Stimulated activated CD4-positive, alpha-beta T cell treated with anti-CD3 and anti-CD28 coated beads, TNF-alpha, amount 100 ng/mL, for 1 hour (primary cell): ENCODE measurements at places on chromosomes 4 and X.

DNA sequence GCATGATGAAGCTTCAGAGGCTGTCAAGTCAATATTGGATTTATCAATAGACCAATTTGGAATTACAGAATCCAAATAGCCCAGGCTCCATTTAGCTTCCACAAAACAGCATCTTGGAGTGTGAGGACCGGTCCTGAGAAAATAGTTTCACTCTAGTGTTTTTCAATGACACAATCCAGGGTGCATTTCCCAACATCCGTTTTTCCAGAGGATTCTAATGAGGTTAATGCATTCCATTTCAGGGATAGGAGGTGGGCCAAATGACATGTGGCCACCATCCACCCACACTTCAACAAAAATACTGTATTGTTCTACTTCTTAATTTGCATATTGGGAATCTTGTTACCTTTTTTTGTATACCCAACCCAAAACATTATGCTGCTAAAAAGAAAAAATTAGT lies 229.8 kb upstream of the LDB2 start:
- DNase-seq, result no peak

DNA sequence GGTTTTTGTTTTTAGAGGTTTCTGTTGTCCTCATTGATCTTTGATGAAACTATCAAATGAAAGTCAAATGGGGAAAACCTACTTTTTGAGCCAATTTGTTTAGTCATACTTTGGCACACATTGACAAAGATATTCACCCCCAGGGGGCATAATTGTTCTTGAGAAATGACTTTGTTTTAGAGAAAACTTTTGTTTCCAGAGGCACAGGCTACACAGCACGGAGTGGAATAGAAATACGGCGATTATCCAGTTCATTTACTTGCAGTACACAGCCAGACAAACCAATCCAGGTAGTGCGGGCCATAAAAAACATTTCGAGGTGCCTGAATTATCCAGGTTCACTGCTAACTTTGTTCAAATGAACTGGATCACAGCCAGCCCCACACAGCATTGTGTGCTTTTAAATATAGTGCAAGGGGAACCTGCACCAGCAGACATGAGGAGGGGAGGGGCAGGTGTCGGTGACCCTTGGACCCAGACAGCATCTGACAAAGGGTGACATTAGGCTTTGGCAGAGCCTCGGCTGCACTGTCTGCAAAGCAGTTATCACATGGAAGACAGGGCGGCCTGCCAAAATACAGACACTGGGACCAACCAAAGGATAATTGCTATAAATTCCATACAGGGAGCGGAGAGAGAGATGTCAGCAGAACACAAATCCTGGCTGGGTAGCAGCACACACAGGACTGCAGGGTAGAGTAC lies 179.6 kb upstream of the NOCT start:
- DNase-seq, result no peak

- no peak for DNase-seq
Observed at GRCh38 chrX:132958091-132958703, at the start of gene HS6ST2. Gene HS6ST2 (minus strand): TSS chrX:132958629.

DNA sequence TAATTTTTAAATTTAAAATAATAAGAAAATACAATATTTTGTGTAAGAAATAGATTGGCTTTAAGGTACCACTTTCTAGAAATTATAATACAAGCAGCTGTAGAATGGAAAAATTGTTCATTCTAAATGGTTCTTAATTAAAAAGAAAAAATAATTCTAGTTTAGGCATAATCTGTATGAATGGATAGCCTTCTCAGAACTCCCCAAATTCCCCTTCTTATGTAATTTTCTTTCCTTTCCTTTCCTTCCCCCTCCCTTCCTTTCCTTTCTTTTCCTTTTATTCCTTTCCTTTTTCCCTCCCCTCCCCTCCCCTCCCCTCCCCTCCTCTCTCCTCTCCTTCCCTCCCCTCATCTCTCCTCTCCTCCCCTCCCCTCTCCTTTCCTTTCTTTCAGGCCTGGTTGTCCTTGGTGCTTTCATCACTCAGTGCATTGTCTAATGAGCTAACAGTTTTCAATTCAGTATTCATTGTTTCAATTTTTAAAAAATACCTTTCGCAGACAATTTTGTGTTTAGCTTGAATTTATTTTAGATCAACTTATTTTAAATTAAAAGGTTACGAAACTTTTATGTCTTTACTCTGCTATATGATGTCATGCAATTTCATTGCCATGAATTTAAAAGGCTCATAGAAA lies 28.8 kb downstream of the LRIT3 start:
- DNase-seq, result no peak

GRCh38 chr4:188778905-188779304 lies 639.7 kb downstream of the TRIML1 start:
- DNase-seq, result no peak

- DNase-seq, result no peak
Observed at GRCh38 chr4:170872794-170873193, 783.0 kb upstream of the AADAT start.
